ENCODE measurements at places on chromosomes 16 and 17.

DNA sequence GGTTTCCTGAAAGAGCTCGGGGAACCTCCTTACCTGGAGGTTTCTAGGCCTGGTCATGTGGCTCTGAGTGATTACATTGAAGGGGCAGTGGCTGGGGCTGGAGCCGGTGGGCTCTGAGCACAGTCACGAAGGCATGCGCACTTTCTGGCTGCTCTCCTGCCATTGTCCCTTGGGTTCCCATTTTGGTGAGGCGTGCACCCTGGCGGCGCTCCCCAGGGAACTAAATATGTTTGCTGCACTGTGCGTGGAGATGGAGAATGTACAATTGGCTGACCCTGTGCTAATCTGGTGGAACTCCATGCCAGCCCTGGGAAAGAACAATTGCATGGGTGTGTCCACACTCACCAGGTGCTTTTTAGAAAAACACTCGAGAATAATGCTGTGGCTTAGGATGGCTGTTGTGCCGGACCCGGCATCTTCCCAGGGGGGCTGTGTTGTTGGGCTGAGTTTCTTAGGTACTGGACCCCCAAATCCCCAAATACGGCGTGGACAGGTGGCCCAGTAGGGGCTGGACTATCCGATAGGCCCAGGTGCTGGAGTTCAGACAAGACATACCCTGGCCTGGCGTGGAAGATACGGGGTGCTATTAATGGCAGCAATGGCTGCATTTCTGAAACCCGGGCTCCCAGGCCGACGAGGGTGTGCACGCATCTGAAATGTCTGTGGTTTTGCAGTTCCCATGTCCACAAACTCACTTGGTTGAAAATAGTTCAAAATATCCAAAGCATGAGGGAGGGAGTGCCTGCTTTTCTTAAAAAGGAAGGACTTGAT lies 230.5 kb downstream of the SEC14L1 start:
- no peak for DNase-seq

DNA sequence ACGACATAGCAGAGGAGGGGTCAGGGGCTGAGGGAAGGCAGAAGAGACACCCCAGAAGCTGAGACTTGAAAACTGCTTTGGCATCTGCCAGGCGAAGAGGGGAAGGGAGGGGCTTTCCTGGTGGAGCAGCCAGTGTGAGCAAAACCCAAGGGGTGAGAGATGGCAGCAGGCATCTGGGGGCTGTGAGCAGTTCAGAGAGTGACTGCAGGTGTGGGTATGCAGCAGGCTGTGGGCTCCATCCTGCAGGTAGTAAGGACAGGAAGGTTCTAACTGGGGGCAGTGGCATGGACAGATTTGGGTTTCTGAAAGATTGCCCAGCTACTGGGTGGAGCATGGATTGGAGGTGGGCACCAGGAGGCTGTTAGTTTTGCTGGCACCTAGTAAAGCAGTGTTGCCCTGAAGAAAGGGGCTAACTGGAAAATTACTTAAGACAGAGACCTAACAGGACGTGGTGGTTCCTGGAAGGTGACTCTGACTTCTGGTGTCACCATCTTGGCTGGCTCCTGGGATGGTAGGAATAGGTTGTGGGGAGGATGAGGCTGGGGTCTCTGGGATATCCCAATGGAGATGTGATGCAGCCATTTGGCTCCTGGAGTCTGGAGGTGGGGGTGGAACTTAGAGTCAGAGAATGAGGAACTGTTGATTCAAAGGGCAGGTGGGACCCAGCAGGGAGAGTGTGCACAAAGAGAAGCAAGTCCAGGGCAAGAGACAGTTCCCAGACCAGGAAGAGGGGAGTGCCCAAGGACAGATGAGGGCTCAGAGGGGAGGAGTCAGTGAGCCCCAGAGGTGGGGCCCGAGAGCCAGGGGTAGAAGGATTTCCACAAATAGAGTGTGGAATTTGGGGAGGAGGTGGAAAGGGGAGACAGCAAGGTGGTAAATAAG lies 11.2 kb downstream of the BCL7C start:
- no peak for DNase-seq

DNA sequence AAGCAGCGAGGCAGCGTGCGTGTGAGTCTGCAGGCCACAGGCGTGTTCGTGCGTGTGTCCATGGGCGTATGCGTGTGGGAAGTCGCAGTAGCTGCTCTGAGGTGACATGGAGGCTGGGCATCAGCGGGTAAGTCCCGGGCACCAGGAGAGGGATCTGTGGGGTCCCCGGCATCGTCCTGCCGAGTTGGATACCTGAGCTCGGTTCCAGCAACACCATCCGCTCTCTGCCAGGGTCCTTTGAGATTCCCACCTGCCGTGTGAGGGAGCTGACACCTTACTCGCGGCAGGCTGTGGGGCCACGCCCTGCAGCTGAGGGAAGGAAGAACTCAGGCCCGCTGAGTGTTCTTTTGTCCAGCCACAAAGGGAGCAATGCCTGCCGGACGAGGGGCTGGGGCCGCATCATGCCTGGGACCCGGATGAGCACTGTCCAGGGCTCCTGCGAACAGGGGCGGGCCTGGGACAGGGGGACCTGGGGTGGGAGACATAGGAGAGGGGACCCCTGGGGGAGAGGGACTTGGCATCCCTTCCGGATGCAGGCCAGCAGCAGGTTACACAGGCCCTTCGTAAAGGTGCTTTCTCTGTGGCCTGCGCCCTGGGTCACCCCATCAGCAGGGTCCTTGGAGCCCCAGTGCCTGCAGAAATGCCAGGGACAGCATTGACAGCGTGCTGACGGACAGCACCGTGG lies 5.0 kb upstream of the SNAI3 start:
- no peak for DNase-seq

DNA sequence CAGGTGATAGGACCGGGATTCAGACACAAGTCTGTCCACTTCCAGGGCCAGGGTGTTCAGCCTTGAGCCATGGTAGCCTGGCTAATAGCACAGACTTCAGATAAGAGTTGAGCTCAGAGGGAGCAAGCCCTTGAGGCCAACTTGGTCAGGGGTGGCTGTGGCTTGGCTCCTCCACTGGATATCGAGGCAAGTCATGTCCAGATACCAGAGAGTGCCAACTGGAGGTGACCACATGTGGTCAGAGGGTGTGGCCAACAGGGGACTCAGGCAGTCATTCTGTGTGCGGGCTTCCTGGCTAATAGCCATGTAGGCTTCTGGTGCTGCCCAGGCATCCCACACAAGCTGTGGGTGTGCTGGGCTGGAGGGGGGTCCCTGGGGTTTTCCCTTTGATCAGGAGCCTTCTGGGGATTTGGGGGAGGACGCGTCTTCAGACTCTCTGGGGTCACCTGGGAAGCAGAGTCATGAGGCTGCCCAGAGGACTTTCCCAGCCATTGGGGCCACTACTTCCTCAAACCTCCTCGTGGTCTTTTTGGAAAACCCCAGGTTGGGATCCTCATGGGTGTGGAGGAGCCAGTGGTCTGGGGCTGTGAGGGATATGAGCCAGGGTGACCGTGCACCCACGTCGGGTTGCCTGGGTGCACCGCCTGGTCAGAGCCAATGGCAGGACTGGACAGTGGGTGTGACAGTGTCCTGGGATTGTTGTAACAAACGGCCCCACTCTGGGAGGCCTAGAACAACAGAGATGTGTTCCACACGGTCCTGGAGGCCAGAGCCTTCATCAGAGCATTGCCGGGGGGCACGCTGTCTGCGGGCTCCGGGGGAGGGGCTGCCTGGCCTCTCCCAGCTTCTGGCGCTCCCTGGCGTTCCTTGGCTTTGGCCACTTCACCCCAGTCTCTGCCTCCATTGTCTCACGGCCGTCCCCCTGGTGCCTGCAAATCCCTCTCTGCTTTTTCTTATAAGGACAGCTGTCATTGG lies 25.0 kb downstream of the COX4I1 start:
- DNase-seq = no peak

DNA sequence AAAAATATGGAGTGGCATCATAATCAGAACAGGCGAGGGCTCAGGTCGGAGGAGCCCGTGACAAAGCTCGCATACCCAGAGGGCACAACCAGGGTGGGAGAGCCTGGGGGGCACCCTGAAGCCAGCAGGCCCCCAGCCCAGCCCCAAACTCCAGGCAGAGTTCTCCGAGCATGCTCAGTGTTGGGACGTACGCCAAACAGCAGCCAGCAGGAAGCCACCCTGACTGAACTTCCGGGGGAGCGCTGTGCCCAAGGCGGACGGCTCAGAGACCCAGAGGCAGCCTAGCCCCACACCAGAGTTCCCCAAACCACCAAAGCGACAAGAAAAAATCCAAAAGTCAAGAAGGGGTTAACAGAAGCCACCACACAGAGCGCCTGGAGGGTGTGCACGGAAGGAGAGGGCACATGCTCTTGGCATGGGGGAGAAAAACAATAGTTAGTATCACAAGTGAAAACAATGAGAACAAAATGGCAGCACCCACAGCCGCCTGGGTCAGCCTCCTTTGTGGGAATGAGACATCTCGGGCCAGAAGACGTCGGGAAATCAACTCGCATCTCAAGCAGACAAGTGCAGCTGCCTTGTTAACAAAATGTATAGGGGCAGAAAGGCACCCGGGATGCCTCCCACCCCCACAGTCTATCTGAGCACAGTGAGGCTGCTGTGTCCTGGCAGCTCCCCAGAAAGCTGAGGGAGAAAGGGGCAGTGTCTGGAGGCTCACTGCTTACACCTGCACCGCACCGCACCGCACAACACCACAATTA lies 11.9 kb downstream of the EXOC7 start:
- no peak for DNase-seq

DNA sequence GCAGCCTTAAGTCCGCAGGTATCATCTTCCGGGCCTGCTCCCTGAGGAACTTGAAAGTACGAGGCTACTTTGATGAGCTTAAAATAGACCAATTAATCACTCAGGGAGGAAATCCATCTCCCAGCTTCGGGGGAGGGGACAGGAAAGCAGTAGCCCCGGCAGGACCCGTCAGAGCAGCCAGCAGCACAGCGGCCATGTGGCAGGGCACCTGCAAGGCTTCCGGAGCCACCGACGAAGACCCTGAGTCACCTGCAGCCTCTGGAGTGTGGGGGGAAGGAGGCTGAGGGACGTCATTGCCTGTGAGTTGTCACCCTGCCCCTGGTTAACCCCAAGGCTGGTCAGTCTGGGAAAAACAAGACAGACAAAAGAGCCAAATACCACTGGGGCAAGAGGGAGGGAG lies 4.4 kb upstream of the CYB561 start:
- DNase-seq = no peak

GRCh38 chr17:4204190-4204589 lies 59.6 kb downstream of the ANKFY1 start:
- no peak for DNase-seq

DNA sequence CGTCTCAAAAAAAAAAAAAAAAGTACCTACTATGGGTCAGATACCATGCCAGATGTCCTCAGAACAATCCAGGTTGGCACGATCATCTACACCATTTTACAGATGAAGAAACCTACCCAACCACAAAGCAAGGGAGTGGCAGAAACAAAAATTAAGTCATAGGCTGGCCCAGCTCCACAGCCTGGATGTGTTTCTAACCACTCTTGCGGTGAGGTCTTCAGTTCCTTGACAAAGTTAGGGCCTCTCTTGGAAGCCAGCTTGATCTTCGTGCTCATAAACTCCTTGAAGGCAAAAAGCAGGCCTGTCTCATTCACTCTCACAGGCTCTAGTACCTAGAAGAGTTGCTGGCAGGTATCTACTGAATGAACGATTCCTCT lies 6.2 kb downstream of the GGA2 start:
- peak; percentile 16 for DNase-seq

DNA sequence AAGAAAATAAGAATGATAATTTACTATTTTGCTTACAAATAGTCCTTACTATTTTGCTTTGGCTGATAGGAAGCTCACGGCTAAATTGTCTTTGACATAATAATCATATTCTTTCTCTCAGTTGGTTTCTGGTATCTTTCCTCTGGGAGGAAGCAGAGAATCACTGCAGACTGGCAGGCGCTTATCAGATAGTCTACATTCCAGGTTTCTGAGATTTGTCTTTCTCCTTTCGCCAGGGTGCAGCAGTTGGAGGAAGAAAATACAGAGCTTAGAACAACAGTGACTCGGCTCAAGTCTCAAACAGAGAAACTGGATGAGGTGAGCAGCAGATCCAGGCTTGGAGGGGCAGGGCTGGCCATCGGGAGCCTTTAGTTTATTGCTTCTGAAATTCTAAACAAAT lies 136.1 kb downstream of the RAB11FIP4 start:
- no peak for DNase-seq

DNA sequence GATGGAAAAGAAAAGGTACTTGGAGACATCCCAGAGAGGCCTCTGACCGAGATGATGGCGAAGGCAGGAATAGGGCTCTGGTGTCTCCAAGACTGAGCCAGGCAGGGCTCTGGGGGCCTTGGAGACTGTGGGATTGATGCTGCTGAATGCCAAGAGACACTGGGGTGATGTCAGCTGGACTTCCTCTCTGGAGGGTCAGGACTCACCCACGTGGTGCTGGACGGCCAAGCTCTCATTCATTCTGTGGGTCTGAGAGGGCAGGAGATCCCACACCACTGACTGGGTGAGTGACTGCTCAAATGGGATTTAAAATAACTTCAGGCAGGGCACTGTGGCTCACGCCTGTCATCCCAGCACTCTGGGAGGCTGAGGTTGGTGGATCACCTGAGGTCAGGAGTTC lies 64.8 kb downstream of the NT5M start:
- no peak for DNase-seq

DNA sequence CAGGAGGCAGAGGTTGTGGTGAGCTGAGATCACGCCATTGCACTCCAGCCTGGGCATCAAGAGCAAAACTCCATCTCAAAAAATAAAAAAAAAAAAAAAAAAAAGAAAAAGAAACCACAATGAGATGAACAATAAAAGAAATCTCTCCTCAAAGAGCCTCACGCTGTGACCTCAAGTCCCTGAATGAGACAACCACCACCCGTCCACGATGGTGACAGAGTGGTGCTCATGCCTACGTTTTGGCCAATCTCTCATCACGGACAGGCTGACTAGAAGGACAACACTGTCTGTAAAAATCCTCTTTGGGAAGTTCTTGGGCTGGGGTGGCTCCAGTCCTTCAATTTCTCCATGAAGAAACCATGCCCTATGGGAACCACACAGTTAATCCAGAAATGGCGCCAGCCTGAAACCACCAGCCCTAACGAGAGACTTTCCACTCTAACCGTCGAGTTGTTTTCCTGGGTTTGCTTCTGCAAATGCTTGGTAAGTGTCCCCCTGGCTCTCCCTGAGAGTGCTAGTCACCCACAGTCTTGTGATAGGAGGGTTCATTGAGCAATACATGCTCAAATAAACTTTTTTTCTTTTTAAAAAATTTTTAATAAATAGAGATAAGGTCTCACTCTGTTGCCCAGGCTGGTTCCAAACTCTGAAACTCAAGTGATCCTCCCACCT lies 15.0 kb upstream of the PRSS27 start:
- no peak for DNase-seq

- DNase-seq = no peak
These were observed 3.2 kb downstream of the THRA start for GRCh38 chr17:40065769-40066510.

Data from CD4-positive, alpha-beta T cell treated with Interleukin-4 for 1 hour (primary cell).